Hematopoietic multipotent progenitor cell (in vitro differentiated cells): ENCODE measurements at places on chromosomes 16 and 17.

- no peak for DNase-seq
These were observed 1.8 kb upstream of the NOTUM start for GRCh38 chr17:81962499-81963441.

GRCh38 chr17:62809656-62810055 lies 1.5 kb upstream of the MARCHF10 start:
- no peak for DNase-seq

GRCh38 chr16:54169112-54169511 lies 117.5 kb downstream of the IRX3 start:
- DNase-seq, result no peak

DNA sequence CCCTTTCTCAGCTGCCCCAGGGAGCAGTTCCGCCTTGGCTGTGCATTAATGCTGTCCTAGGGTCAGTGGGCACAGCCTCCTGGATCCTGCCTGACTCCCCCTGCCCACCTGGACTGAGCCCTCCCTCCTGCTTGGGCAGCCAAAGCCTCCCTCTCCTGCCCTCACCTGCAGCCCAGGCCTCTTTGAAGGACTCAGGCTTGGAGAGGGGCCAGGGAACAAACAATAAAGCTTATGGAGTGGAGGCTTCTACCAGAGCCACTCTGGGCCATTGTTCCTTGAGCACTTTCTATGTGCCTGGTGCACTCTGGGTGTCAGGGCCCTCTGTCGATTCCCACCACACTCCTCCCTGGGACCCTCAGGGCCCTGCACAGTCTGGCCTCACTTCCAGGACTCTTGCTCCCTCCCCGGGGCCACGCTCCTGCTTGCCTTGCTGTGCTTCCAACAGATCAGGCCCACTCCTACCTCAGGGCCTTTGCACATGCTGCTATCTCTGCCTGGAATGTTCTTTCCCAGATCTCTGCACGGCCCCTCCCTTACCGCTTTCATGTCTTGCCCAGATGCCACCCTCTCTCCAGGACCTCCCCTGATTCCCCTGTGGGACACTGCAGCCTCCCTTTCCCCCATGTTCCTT lies 5.0 kb downstream of the KCNJ12 start:
- no peak for DNase-seq

GRCh38 chr17:35605678-35606077 lies 18.6 kb downstream of the AP2B1 start:
- no peak for DNase-seq

DNA sequence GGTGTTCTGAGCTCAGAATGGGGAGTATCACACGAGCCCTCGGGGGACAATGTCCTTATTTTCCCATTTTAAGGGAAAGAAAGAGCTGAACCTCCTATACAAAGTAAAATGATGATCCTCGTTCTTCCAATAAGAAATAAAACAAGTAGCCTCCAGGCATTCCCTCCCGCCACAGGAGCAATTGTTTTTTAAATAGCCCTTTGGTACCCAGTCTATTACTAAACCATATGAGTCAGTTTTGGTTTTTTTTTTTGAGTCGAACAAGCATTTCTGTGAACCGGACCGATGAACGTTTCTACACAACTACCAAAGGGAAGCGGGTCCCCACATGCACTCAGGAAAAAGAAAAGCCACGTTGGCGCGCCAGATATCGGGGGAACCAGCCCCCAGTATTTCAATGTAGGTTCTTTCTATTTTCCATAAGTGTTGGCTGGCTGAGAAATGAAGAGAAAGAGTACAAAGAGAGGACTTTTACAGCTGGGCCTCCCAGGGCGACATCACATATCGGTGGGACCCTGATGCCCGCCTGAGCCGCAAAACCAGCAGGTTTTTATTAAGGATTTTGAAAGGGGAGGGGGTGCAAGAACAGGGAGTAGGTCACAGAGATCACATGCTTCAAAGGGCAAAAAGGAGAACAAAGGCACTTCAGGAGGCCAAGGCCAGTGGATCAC lies 3.8 kb upstream of the DCXR start:
- DNase-seq, result no peak

DNA sequence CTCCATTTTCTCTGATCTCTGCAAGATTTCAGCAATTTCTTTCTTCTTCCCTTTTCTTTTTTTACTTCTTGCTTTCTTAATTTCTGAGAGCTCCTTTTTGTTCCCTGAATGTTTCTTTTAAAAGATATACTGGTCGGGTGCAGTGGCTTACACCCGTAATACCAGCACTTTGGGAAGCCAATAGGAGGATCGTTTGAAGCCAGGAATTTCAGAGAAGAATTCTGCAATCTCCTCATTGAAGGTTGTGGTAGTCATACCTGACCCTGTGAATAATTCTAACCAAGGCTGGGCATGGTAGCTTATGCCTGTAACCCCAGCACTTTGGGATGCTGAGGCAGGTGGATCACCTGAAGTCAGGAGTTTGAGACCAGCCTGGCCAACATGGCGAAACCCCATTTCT lies 15.6 kb upstream of the ABCC1 start:
- DNase-seq, result no peak

GRCh38 chr17:4199818-4200402 lies 56.9 kb downstream of the CYB5D2 start:
- peak; percentile 46 for DNase-seq

- no peak for DNase-seq
These were observed 23.0 kb downstream of the NAGPA start for GRCh38 chr16:5010576-5011329.

DNA sequence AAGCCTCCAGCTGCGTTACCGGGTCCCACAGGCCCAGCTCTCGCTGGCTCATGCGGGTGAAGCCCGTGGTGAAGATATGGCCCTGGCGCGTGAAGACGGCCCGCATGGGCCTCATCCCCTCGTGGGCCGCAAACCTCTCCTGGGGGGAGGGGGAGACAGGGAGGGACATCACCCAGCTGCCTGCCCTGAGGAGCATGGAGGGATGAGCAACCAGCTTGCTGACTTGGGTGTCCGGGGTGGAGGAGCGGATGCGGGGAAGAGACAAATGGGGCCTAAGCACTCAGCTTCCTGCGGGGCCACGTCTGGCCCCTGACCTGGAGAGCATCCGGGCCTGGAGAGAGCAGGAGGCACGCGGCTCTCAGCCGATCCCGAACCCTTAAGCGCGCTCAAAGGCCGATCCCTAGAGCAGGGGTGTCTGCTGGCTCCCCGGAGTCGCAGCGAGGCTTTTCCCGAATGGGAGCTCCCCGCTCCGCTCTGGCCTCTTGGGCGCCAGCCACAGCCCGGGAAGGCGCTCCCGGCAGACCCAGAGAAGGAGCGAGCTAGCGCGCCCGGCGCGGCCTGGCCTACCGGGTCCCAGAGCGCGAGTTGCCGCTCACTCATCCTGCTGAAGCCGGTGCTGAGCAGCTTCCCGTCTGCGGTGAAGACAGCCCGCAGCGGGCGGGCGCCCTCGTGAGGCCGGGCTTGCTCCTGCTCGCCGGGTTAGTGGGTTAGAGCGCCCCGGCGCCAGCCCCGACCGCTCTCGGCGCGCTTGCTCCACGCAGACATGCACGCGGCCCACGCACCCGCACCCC lies 5.0 kb downstream of the CORO6 start:
- peak; percentile 85 for DNase-seq

GRCh38 chr16:14309001-14309886 lies 238.1 kb downstream of the MRTFB start:
- DNase-seq, result peak; percentile 45

GRCh38 chr16:3745751-3746355 lies 28.5 kb upstream of the TRAP1 start:
- no peak for DNase-seq

- DNase-seq, result peak; percentile 89
These were observed 129.9 kb downstream of the MGAT5B start for GRCh38 chr17:76997981-76998531.

- no peak for DNase-seq
These were observed 9.7 kb downstream of the TVP23A start for GRCh38 chr16:10808850-10809249.

DNA sequence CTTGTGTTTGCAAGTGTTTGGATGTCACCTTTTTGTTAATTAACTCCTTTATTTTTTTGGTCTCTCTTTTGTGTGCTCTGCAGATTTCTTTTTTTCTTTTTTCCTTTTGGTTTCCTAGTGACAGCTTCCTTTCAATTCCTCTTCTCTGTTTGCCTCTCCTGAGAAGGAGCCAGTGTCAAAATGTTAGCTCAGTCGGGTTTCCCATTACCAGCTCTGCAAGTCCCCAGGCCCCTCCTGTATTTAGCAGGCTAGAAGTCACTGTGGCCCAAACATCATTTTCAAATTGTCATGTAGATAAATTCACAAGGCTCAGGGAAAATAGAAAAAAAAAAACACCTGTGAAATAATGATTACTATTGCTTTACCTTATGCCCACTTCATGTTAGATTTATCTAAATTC lies 1621.6 kb downstream of the CDH8 start:
- no peak for DNase-seq

GRCh38 chr17:39794249-39794970 lies 56.7 kb downstream of the GRB7 start:
- DNase-seq, result no peak

- DNase-seq, result peak; percentile 77
These were observed 4.7 kb upstream of the IGSF6 start for GRCh38 chr16:21656795-21657768.

GRCh38 chr17:78707923-78708322 lies 74.2 kb downstream of the CYTH1 start:
- no peak for DNase-seq

GRCh38 chr16:78257376-78257728 lies 157.9 kb downstream of the WWOX start:
- DNase-seq, result no peak

GRCh38 chr17:65926599-65926998 lies 265.3 kb downstream of the CEP112 start:
- DNase-seq, result no peak

- DNase-seq, result no peak
These were observed 38.9 kb downstream of the SSH2 start for GRCh38 chr17:29891131-29891530.

DNA sequence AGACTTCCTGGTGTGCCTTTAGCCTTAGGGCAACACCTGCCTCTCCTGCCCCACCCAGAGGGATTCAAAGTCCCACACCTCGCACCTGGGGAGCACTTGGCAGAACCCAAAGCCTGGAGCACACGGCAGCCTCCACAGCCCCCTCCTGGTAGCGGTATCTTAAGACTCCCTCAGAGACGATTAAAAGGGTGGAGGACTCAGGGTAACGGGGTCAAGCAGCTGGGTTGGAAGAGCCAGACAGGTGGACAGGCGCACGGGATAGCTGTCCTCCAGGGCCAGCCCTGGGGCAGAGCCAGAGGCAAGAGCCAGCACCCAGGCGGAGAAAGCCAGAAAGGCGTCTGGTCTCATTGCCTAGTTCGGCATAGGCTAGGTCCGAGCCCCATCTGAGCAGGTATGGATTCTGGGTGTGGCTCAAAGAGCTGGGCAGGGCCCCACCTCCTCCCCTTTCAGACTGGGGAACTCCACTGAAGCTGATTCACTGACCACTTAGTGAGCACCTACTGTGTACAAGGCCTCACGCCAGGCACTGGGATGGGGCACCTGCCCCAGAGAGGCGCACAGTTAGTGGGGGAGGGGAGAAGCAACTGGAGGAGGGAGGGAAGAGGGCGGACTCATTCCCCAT lies 55.0 kb upstream of the MEAK7 start:
- no peak for DNase-seq

- DNase-seq, result peak; percentile 55
These were observed 741 bp downstream of the PLK1 start for GRCh38 chr16:23679274-23679985.

GRCh38 chr16:57675741-57676551 lies 7.8 kb downstream of the ADGRG3 start:
- DNase-seq, result peak; percentile 53

GRCh38 chr17:17109256-17109655 lies 67.0 kb downstream of the MPRIP start:
- peak; percentile 37 for DNase-seq

DNA sequence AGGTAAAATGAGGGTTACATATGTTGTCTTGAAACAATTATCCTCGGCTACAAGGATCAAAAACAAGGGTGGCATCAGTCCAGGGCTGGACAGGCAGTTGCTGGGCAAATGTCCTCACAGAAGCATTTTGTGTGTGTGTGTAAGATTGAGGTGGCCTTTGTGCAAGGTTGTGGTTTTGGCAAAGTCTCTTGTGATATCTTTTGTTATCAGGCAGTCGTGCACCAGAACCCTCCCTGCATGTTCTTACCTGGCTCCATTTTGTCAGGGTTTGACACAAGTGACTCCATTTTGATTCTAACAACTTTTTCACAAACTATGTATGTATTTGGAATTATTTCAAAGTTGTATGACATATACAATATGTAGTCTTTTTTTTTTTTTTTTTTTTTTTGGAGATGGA lies 20.0 kb downstream of the CHAD start:
- no peak for DNase-seq
